NCI-H187 treated with DMSO at 0.1 percent for 48 hours (cell line): ENCODE measurements at places on chromosomes 3 and 15.

GRCh38 chr3:14405360-14406238 is 3.2 kb downstream of the SLC6A6 start:
- DNase-seq = no peak

DNA sequence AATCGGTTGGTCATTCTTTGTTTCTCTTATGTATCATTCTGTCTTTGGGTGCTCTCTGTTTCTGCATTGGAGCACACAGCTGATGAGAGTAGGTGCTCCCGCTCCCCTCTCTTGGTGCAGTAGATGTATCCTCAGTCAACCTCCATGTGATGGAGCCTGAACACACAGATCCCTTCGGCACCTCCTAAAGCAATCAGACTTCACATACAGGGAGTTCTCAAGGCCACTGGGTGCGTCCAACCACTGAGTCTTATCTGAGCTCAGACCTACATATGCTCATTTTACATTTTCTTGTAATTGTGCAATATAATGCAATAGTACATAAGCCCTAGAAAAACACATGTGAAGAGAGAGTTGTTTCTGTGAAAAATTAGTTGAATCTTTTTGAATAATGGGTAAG is 198.1 kb upstream of the ATP10A start:
- DNase-seq = no peak

GRCh38 chr3:20564966-20565365 is 379.0 kb upstream of the SGO1 start:
- no peak for DNase-seq

DNA sequence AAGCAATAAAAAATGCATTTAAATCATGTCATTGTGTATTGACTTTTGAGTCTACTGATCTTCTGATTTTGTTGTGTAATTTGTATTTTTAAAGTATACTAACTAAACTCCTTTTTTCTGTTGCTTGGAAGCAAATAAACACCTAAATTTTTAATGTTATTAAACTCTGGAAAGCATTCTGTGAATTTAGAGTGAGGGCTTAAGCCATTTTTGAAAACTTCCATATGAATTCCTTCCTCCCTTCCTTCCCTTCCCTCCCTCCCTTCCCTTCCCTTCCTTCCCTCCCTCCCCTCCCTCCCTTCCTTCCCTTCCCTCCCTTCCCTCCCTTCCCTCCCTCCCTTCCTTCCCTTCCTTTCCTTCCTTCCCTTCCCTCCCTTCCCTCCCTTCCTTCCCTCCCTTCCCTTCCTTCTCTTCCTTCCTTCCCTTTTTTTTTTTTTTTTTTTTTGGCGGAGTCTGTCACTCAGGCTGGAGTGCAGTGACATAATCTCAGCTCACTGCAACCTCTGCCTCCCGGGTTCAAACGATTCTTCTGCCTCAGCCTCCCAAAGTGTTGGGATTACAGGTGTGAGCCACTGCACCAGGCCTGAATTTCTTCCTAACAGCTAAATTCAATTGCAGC is 56.6 kb upstream of the SENP5 start:
- DNase-seq = no peak

GRCh38 chr15:57655053-57655452 is 51.5 kb upstream of the POLR2M start:
- no peak for DNase-seq

DNA sequence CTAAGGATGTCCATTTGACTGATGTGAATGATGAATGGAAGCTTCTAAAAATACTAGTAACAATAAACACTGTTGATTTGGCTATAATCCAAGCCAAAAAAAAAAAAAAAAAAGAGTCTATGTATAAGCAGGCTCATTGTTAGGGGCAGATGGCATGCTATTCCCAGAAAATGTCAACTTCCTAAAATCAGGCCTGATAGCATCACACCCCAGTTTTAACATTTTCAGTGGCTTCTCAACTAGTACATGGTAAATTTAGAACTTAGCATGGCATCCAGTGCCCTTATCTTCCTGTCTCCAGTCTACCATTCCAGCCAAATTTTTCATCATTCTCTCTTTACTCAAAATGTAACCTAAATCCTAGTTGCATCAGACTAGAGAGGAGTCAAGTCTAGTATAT is 288.2 kb upstream of the ZNF385D start:
- no peak for DNase-seq

GRCh38 chr3:80618295-80619256 is 850.8 kb upstream of the ROBO1 start:
- DNase-seq = no peak

GRCh38 chr15:67882487-67883233 is 42.8 kb upstream of the RNU6-1 start:
- no peak for DNase-seq
